Esophagus squamous epithelium (tissue), 5 donors: ENCODE measurements at places on chromosomes 2 and 18. TPM values are rescaled to one million over a fixed set of nuclear protein-coding genes. Genes with fewer than 3 reads are reported as not detected.

Gene FZD7
- 11.3 TPM for total RNA-seq

Gene TCF4
- 19.0 TPM for total RNA-seq

DNA sequence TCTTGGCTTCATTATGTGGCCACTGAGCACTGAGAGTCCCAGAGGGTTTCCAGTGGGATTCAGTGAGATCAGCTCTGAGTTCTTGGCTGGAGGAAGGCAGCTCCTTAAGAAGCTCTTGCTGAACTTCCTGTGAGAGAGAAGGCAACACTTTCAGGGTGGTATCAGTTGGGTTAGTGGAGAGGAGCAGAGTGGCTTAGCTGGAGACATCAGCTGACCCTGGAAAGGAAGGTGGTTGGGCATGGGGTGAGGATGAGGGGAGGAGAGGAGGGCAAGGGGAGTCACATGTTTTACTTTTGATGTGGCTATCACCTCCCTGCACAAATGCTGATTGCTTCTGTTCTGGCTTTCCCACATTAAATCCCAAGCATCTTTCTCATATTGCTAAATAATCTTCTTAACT is 95.1 kb downstream of the ACOXL start:
- H3K4me3 ChIP-seq = no peak overlapping the region
- H3K36me3 ChIP-seq = no peaks in the 10 kb centered on the region
- no peak for DNase-seq
- H3K4me1 ChIP-seq = no peaks in the 10 kb centered on the region

Gene VAPA
- total RNA-seq = 272 TPM

DNA sequence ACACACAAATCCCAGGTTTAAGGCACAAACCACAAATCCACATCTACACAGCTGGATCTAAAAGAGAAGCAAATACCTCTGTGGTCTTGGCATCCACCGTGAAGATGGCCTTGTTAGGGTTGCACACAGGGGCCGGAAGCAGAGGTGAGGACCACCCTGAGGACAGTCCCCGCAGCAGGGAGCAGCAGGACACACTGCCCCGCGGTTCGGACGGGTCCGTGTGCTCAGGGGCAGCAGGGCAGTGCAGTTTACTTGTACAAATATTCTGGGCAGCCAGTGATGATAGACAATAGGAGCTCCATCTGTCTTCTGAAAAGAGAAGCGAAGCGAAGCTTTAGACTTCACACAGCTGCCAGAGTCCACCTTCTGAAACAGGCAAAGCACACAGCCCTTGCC is 8.8 kb downstream of the PASK start:
- H3K27ac ChIP-seq = no peak overlapping the region

Gene IRS1
- total RNA-seq = 12.1 TPM

Gene CCDC74B
- 0.31 TPM for total RNA-seq
